ENCODE measurements at places on chromosomes 1 and 21. TPM values are rescaled to one million over a fixed set of nuclear protein-coding genes. Genes with fewer than 3 reads are reported as not detected.

Gene GREM2
- not detected for total RNA-seq

Gene PSMB2
- 92.9 TPM for total RNA-seq

Gene AKR7A3
- total RNA-seq: 0.54 TPM

Gene FAM177B
- not detected for total RNA-seq

Gene PPIH
- total RNA-seq: 105 TPM

Gene DISP3
- total RNA-seq: 0.65 TPM

Gene SPOCD1
- not detected for total RNA-seq

Gene GPA33
- total RNA-seq: not detected

Gene ERG
- not detected for total RNA-seq

Gene IPO9
- total RNA-seq: 67.5 TPM

Gene AGBL4
- total RNA-seq: 0.14 TPM

Gene PPFIA4
- 78.8 TPM for total RNA-seq

Gene TMEM240
- total RNA-seq: 0.45 TPM

Gene FAM229A
- 5.5 TPM for total RNA-seq

Gene SPRR2F
- total RNA-seq: not detected

Gene MAP10
- total RNA-seq: 1.3 TPM

Gene CDA
- total RNA-seq: not detected

Gene PROX1
- total RNA-seq: 0.09 TPM

Gene SZRD1
- 175 TPM for total RNA-seq

Gene ACTL8
- total RNA-seq: not detected

Gene KIF14
- 13.9 TPM for total RNA-seq

Gene KRTAP10-8
- total RNA-seq: not detected

Gene SPRR1A
- total RNA-seq: not detected

Gene SUSD4
- 0.43 TPM for total RNA-seq

Gene LCE1F
- total RNA-seq: not detected

Gene ZNF670
- 4.0 TPM for total RNA-seq

Gene SEMA6C
- 3.4 TPM for total RNA-seq

Data from activated CD8-positive, alpha-beta T cell treated with anti-CD3 and anti-CD28 coated beads for 36 hours (primary cell).